ENCODE measurements at places on chromosomes 3 and 15.

GRCh38 chr3:160200353-160200752, 24.9 kb upstream of the C3orf80 start:
- no peak for DNase-seq

GRCh38 chr15:27448986-27449385, 478.0 kb downstream of the GABRG3 start:
- DNase-seq = no peak

- DNase-seq = no peak
Measured at GRCh38 chr15:61812476-61812875, 247.8 kb downstream of the VPS13C start.

- no peak for DNase-seq
Measured at GRCh38 chr3:42490243-42490642, 12.2 kb upstream of the VIPR1 start.

DNA sequence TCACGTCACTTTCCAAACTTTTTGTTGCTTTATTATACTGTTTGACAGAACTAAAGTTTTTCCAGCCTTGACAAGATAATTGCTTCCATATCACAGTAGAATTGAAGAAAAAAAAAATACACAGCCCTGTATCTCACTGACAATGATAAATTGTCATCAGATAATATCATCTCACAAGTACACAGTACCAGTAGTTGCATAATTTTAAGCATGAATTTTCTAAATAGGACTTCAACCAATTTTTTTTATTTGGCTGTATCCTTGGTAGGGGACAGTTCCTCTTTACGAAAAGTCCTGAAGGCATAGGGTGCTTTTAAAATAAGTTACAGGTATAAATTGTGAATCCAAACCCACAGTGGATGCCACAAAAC, 230.7 kb downstream of the ATP8B4 start:
- no peak for DNase-seq

DNA sequence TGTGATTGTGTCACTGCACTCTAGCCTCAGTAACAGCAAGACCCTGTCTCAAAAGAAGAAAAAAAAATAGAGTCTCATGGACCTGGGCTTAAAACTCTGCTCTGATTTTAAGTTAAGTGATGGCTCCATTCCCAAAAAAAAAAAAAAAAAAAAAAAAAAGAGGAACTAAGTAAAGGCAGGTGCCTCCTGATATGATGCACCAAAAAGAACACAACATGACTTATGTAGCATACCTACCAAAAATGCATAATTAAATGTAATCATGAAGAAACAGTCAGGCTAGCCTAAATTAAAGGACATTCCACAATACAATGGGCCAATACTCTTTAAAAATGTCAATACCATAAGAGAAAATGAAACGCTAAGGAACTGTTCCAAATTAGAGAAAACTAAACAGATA, 5.4 kb upstream of the IREB2 start:
- no peak for DNase-seq

- no peak for DNase-seq
Measured at GRCh38 chr3:49716691-49717210, 2.7 kb downstream of the AMIGO3 start.

GRCh38 chr3:114294940-114295480, 1.2 kb downstream of the TIGIT start:
- peak; percentile 15 for DNase-seq

DNA sequence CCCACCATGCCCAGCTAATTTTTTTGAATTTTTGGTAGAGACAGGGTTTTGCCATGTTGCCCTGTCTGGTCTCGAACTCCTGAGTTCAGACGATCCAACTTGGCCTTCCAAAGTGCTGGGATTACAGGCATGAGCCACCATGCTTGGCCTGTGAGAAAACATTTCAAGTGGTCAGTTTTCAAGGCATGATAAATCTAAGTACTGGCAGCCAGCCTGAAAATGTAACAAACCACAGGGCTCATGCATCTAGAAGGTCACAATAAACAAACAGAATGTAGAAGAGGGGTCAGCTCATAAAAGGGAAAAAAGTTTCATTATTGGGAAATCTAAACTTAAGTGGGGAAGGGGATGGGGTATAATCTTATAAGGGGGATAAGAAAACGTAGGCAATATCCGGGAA, 39.9 kb downstream of the PPCDC start:
- no peak for DNase-seq

DNA sequence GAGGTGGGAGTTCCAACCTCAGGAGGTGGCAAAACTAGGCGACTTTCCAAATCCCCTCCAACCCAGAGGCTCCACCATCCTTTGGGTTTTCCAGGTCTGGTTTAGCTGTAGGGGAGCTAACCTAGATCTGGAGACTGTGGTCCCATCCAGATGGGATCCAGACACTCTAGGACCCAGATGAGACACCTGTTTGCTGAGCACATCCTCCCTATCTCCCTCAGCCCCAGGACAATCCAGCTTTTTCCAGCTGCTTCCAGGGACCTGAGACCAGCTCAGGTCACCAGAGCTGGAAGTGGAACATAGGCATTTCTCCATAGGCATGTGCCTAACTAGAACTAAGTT, 18.2 kb downstream of the CRTAP start:
- no peak for DNase-seq
